ENCODE measurements at places on chromosomes 12 and 14.
A peak's percentile ranks its signal among the peaks of the same experiment; 100 is the strongest.

DNA sequence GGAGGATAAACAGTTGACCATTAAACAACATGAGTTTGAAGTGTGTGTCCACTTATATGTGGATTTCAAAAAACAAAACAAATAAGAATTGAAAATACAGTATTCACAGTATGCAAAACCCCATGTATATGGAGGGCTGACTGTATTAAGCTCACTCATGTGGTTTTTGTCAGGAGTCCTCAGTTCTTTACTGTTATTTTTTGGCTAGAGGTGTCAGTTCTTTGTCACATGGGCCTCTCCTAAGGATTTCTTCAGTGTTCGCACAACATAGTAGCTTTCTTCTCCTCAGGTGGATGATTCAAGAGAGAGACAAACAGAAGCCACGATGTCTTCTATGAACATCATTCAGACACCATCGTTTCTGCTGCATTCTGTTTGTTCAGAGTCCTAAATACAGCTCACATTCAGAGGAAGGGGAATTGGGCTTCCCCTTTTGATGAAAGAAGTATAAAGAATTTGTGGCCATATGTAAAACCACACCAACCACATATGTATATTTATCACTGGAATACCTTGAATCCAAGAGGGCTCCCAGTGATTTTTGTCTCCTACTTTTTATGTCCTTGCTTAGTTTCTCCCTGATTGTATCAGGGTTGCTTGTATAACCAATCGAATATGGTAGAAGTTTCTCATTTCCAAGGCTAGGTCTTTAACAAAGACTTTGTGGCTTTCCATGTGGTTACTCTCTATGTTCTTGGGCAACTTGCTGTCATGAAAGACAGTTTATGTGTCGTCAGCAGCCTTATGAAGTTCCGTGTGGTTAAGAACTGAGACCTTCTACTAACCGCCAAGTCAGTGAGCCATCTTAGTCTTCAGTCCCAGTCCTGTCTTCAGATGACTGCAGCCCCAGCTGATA lies 18.9 kb downstream of the MNAT1 start:
- peak; percentile 48 for DNase-seq

DNA sequence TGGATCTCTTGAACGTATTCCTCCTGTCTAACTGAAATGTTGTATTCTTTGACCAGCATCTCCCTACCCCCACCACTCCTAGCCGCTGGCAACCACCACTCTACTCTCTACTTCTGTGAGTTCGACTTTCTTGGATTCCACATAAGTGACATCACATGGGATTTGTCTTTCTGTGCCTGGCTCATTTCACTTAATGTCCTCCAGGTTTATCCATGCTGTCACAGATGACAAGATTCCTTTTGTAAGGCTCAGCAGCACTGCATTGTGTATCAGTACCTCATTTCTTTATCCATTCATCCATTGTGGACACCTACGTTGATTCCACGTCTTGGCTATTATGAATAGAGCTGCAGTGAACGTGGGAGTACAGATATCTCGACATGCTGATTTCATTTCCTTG lies 10.5 kb downstream of the PRKAB1 start:
- DNase-seq, result no peak

DNA sequence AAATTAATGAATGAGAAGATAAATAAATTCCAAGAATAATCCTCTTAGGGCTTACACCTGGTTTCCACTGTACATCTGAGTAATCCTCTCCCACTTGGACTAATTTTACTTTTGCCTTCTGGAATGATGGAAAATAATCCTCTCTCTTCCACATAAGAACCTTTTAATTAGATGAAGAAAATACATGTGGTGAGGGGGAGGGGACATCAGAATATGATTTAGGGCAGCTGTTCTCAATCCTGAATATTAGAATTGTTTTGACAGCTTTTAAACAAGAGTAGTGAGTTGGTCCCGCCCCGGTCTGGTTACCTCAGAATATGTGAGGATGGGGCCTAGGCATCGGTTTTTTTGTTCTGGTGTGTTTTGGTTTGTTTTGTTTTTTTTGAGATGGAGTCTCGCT lies 51.5 kb downstream of the HECTD4 start:
- no peak for DNase-seq

DNA sequence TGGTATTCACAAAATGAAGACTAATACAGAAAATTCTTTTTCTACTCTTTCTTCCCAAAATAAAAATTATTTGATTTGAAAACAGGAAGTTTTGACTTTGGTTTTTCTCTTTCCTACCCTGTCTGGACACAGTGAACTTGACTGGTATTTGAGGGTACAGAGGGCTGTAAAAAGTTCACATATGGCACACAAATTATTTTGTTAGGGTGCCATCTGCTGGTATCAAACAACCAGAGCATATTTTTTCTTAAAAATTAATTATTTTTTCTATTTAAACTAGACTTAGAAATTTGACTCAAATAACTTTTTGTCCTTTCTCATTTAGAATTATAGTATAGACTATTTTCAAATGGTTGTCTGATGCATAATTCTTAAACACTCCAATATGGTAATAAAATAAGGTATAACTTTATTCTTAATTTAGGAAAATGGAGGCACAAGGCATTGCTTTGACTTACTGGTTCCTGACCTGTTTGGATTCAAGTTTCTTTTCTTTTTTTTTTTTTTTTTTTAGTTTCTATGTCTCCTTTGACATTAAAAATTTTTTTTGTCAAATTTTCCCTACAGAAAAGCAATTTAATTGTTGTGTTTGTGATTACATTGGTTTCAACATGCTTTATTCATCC lies 390.6 kb downstream of the PRKD1 start:
- DNase-seq, result no peak

- DNase-seq, result no peak
Measured at GRCh38 chr14:83733670-83734069, 1796.3 kb upstream of the FLRT2 start.

DNA sequence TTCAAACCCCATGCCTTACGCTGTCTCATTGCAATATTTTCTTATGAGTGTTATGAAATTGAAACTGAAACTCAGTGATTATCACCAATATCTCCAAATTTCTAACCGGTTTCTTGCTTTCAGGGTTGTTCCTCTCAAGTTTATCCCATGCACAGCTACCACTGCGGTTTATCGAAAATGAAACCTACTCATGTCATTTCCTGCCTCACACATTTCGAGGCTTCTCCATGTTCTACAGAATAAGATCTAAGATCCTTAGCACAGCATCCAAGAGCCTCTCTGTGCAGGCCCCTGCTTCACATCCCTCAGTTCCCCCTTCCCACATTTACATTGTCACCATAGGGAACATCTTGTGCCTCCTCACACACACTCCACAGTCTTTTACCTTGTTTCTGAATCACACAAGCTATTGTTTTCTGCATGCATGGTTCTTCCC lies 45.5 kb upstream of the FAR2 start:
- peak; percentile 20 for DNase-seq

GRCh38 chr14:98200601-98201000 lies 1071.4 kb downstream of the BCL11B start:
- no peak for DNase-seq

DNA sequence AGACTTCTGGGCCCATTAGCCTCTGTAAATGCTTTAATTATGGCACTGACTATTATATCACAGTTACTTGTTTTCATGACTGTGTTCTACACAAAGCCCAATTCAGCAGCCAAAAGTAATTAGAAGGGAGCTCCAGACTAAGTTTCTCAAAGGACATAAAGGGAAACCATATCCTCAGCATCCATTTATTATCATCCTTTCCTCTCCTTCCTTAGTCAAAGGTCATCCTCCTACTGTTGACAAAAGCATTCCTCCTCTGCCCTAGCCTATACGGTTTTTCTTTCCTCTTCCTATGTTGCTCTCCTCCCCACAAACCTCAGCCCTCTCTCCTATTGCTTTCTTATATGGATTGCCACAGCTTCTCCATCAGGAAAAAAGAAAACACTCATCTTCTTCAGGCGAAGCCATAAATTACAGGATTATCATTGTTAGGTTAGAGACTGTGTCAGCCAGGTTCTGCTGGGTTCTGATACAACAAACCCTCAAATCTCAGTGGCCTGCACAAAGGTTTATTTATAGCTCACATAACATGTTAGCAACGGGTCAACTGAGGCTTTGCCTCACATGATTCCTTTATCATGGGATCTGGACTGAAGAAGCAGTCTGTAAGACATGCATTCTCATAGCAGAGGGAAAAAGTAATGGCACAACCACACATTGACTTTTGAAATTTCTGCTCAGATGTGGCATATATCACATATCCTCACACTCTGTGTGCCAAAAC lies 207.2 kb downstream of the SLC5A8 start:
- DNase-seq, result no peak

- no peak for DNase-seq
Measured at GRCh38 chr12:114774699-114775098, 90.7 kb upstream of the TBX3 start.

- no peak for DNase-seq
Measured at GRCh38 chr12:14678547-14679150, 17.8 kb downstream of the GUCY2C start.

DNA sequence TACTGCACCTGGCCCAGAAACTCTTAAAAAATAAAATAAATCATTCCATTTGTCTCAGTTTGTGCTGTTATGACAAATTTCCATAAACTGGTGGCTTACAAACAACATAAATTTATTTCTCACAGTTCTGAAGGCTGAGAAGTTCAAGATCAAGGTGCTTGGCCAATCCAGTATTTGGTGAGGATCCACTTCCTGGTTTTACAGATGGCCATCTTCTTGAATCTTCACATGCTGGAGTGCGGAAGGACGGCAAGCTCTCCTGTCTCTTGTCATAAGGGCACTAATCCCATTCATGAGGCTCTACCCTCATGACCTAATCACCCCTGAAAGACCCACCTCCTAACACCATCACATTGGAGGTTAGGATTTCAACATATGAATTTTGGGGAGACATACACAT lies 29.9 kb upstream of the MYBPC1 start:
- DNase-seq, result no peak

GRCh38 chr12:57154076-57154475 lies 6.7 kb upstream of the LRP1-AS start:
- no peak for DNase-seq

Data from stimulated activated naive CD8-positive, alpha-beta T cell treated with anti-CD3 and anti-CD28 coated beads, Interleukin-15, Interleukin-2, amounts not matched to agents 100 U/mL and 50 U/mL, for 24 hours (primary cell).